ENCODE measurements at places on chromosomes 7 and 10. TPM values are rescaled to one million over a fixed set of nuclear protein-coding genes. Genes with fewer than 3 reads are reported as not detected.
A peak's percentile ranks its signal among the peaks of the same experiment; 100 is the strongest.

DNA sequence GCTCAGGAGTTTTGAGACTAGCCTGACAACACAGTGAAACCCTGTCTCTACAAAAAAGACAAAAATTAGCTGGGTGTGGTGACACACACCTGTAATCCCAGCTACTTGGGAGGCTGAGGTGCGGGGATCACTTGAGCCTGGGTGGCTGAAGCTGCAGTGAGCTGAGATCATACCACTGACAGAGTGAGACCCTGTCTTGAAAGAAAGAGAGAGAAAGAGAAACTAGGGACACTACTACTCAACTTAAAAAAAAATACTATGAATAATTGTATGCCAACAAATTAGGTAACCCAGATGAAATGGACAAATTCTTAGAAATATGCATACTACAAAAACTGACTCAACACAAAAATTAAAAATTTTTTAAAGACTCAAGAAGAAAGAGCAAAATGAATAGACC is 28.5 kb downstream of the SMURF1 start:
- H3K36me3 ChIP-seq = no peaks in the 10 kb centered on the region
- DNase-seq = no peak
- no peaks in the 10 kb centered on the region for H3K27me3 ChIP-seq
- no peak overlapping the region for H3K4me3 ChIP-seq

DNA sequence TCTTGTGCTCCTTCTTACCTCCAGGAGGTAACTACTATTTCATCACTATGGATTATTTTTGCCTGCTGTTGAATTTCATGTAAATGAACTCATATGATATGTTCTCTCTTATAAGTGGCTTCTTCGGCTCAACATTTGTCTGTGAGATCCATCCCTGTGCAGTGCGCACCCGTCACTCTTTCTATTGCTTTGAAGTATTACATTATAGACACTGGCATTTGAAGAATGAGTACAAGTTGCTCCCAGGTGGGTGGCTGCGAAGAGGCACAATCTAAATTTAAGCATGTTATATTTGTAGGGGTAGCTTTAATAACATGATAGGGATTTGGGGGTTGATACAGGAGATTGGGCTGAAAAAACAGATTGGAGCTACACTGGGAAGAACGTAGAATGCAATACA is 809.7 kb downstream of the CCSER2 start:
- H3K36me3 ChIP-seq = no peaks in the 10 kb centered on the region
- H3K4me3 ChIP-seq = no peak overlapping the region
- H3K27ac ChIP-seq = no peak overlapping the region
- no peak for DNase-seq

DNA sequence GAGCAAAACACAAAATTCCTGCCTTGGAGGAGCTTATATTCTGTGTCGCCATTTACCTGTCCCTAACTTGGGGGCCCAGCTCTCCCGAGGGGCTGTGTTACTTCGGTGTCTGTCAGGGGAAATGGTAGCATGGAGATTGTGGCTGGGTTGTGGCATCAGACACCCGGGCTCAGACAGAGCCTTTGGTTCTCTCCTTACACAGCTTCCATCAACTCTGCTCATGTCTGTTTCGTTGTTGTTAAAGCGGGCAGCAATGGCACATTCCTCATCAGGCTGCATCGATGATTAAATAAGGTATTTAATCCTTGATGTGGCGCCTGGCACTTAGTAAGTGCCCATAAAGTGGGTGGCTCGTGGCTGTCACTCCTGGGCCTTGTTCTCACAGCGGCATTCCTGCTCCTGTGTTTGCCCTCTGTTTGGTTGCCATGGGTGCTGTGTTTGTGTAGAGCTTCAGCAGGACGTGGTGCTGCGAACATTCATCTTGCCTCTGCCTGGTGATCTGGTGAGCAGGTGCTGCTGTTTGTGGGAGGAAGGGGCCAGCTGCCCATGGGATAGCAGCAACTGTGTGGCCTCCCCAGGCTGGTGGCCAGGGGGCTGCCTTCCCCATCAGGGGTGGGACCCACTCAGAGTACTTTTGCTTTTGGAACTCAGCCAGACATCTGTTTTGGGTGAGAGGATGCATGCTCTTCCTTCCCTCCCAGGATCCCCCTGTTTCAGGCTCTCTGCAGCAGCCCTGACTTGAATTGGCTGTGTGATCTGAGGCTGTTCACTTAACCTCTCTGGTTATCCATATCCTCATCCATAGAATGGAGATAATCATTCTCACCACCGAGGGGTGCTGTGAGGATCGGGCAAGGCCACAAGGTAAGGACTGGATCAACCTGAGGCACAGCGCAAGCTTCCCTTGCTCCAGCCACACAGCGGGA is 207.2 kb upstream of the SVIL start:
- no peaks in the 10 kb centered on the region for H3K36me3 ChIP-seq
- H3K4me1 ChIP-seq = peaks cover 41% of the 10 kb centered on the region
- H3K27ac ChIP-seq = peak overlapping the region; percentile 39
- H3K27me3 ChIP-seq = no peaks in the 10 kb centered on the region
- H3K4me3 ChIP-seq = no peak overlapping the region

- no peak for DNase-seq
- no peaks in the 10 kb centered on the region for H3K36me3 ChIP-seq
- no peaks in the 10 kb centered on the region for H3K27me3 ChIP-seq
- H3K4me3 ChIP-seq = no peak overlapping the region
- no peak overlapping the region for H3K27ac ChIP-seq
- no peaks in the 10 kb centered on the region for H3K4me1 ChIP-seq
Observed at GRCh38 chr7:148919859-148920258, 35.8 kb upstream of the EZH2 start.

DNA sequence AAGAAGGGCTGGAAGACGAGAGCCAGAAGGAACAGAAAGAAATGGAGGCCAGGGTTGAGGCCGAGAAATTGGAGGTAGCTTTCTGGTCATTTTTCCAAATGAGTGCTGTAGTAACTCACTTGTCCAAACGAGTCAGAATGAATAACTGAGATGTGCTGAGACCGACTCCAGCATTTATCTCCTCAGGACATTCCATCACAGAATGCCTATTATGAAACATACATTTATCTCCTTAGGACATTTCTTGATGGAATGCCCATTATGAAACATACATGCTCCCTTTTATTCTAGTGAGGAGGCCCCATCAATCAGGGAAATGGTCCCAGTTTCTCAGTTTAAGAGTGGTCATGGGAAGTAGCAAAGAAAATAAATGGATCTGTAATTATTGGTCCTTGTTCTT is 16.5 kb downstream of the AVL9 start:
- DNase-seq = no peak
- H3K36me3 ChIP-seq = peaks cover 9% of the 10 kb centered on the region
- no peak overlapping the region for H3K27ac ChIP-seq
- no peak overlapping the region for H3K4me3 ChIP-seq
- no peaks in the 10 kb centered on the region for H3K27me3 ChIP-seq

Gene KCP
- 0.09 TPM for total RNA-seq

Gene KCNH2
- total RNA-seq = 2.3 TPM

Gene DUSP5
- 6.6 TPM for total RNA-seq

DNA sequence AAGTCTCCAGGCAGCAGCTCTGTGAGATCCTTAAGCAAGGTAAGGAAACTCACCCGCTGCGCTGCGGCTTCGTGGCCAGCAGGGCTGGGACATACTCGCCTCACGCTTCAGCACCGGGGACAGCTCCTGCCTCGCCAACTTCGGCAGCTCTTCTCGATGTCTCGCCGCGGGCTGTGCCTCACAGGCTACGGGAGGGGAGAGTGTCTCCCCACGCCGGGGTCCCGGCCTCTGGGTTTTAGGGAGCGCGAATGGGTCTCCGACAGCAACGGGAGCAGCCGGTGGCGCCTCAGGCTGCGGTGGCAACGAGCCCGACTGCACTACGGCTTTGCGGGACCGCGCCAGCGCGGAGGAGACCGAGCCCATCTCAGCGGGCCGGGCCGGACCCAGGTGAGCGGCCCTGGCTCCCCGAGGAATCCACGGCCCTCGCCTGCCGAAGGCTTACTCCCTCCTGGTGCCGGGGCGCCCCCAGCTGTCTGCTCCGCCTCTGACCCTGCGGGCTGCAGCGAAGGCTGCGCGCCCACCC is 62.4 kb downstream of the LSM5 start:
- H3K27me3 ChIP-seq = peaks cover 31% of the 10 kb centered on the region
- no peak overlapping the region for H3K4me3 ChIP-seq
- no peaks in the 10 kb centered on the region for H3K36me3 ChIP-seq
- H3K4me1 ChIP-seq = no peaks in the 10 kb centered on the region

GRCh38 chr10:35640951-35641675 is 983 bp downstream of the FZD8 start:
- peaks cover 82% of the 10 kb centered on the region for H3K27me3 ChIP-seq
- no peak for DNase-seq
- H3K4me3 ChIP-seq = peak overlapping the region; percentile 36
- H3K36me3 ChIP-seq = no peaks in the 10 kb centered on the region
- H3K27ac ChIP-seq = peak overlapping the region; percentile 36

Gene FAM25G
- 1.2 TPM for total RNA-seq

Gene FAM25A
- 0.47 TPM for total RNA-seq

GRCh38 chr7:55018361-55019190 is at the start of gene EGFR:
EGFR (plus strand) TSS chr7:55019017; CDS start chr7:55019278, 261 bp downstream.
- no peak for DNase-seq
- peaks cover 37% of the 10 kb centered on the region for H3K27me3 ChIP-seq
- peak within 1 kb of the TSS; percentile 20 for H3K4me3 ChIP-seq
- no peaks in the 10 kb centered on the region for H3K36me3 ChIP-seq

Data from thymus (tissue), 14 donors.